ENCODE measurements at places on chromosomes 16 and 17.
A peak's percentile ranks its signal among the peaks of the same experiment; 100 is the strongest.

DNA sequence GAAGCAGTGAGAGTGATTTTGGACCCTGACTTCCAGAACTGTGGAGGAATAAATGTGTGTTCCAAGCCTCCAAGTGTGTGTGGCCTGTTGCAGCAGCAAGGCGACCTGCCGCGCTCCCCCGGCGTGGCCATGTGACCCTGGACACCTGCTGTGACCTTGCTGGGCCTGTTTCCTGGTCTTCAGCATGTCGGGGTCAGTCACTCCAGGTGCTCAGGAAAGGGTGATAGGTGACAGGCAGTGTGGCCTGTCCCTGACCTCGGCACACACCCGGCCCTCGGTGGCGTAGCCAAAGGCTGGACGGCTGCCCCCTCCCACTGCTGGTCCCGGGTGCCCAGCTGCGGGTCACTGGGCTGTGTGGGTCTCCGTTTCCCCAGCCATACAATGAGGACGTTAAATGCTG, 31.8 kb upstream of the ZNF469 start:
- no peak for DNase-seq

DNA sequence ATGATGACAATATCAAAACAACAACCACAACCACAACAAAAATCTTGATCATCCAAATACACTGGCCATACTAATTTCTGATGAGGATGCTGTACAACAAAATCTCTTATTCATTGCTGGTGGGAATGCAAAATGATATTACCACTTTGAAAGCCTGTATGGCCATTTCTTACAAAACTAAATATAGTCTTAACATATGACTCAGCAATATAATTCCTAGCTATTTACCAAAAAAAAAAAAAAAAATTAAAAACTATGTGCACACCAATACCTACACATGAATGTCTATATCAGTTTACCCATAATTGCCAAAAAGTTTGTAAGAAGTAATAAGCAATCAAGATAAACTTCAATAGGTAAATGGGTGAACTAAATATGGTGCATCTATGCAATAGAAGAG, 1379.7 kb downstream of the CDH11 start:
- no peak for DNase-seq

DNA sequence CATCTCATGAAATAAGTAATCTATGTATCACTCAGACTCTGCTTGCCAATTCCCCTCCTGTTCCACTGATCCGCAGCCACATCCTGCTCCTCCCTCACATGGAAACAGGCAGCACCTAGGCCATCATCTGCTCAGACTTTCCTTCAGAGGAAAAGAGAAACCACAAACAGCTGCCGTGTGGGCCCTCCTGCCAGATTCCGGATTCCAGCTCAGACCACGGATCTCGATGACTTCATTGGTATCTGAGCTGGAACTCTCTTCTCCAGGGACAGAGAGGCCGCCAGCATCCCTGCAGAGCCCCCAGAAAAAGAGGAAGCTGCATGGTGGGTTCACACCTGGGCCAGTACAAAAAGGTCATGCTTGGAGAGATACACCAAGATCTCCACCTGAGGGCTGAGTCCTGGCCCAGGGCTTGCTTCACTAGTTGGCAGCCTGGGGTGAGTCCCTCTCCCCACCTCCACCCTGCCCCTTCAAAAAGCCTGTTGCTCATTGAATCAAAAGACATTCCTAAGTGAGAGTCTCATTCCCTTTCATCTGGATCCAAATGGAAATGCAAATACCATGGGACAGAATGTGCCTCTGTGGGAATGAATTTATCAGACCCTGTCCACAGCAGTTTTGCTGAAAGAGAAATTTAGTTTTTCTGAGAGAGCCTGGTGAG, 47.2 kb downstream of the HOXB1 start:
- DNase-seq, result peak; percentile 99

DNA sequence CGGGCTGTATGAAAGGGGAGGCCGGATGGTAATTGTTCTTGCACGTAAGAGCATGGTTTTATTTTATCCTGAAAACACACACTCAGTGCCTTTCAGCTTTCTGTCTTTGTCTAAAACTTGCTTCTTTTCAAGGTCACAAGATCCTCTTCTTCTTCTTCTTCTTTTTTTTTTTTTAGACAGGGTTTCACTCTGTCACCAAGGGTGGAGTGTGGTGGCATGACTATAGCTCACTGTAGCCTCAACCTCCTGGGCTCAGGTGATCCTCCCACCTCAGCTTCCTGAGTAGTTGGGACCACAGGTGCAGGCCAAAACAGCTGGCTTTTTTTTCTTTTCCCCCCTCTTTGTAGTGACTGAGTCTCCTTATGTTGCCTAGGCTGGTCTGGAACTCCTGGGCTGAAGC, 15.9 kb upstream of the ZNF629 start:
- no peak for DNase-seq

- DNase-seq, result no peak
Observed at GRCh38 chr17:7811251-7811650, 22.8 kb upstream of the KDM6B start.

DNA sequence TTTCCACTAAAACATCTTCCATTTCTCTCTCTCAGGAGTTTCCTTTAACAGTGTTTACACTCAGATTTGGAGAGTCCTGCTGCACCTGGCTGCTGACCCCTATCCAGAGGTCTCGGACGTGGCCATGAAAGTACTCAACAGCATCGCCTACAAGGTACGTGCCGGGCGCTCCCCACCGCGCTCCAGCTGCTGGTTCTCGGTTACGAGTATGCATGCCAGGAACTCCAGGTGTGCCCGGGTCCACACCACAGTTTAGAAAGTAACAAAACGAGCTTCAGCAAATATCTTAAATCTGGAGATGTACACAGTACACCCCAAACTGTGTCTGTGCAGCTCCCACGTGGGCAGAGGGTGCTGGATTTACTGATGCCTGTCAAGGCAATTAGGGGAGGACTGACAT, 82.9 kb upstream of the CHMP6 start:
- DNase-seq, result no peak

- no peak for DNase-seq
Observed at GRCh38 chr16:1156055-1156982, 3.4 kb downstream of the CACNA1H start.
